ENCODE measurements at places on chromosomes 1 and 21.

DNA sequence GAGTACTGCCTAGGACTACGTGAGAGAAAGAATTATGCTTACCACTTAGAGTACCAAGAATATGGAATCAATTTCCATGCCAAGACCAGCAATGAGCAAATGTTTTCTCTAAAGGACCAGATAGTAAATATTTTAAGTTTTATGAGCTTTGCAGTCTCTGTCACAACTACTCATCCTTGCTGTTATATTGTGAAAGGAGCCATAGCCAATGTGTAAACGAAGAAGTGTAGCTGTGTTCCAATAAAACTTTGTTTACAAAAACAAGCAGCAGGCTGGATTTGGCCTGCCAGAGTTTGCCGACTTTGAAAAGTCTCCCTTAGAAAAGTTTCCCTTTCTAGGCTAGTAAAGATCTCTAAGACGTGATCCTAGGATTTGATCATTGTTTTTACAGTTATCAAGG is 128.8 kb downstream of the PDE4B start:
- DNase-seq: no peak

- peak; percentile 88 for DNase-seq
Measured at GRCh38 chr1:93846206-93846991, 32.6 kb downstream of the DNTTIP2 start.

DNA sequence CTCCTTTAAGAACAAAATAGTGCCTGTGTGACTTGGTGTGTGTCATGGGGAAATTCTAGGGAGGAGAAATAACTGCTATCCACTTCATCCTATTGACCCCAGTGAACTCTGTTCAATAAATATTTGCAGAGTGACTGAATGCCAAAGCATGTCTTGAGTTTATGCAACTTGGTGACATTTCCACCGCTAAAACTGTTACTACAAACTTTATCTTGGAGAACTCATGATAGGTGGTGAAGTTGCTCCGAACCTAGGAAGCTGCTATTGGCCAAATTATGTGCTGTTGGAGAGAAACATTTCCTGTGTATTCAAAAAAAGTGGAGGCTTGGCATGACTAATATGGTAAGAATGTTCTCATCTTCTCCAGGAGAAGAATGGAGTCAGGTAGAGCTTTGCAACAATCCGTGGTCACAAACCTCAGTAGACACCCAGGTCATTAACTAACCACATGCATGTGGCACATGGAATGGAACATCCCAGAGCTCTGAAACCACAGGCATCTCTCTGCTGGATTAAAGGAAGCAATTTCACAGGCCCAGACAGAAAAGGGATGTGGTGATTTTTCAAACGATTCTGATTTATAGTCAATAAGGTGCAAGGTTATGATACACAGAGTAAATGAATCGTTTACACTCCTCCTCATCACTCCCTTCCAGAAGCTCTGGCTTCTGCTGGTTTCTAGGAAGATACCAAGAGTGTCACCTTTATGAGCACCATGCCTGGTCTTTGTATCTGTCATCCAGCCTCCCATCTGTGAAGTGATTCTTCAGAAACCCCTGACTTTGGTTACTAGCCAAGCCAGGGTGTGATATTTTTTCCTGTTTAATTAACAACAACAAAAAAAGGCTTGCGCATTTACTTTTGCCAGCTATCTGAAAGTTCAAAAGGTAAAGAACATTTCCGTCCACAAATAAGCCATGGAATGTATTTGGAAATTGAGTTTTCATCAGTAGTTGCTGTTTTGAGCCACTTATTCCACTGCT is 361.1 kb downstream of the TGFB2 start:
- DNase-seq: no peak

DNA sequence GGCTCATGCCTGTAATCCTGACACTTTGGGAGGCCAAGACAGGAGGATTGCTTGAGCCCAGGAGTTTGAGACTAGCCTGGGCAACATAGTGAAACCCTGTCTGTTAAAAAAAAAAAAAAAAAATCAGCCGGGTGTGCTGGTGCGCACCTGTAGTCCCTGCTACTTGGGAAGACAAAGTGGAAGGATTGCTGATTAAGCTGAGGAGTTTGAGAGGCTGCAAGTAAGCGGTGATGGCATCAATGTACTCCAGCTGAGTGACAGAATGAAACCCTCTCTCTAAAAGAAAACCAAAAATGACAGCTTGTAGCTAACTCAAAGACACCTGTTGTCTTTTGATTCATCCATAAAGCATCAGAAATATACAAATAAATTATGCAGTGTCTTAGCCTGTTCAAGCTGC is 31.8 kb downstream of the SIPA1L2 start:
- no peak for DNase-seq

GRCh38 chr1:150150133-150151021 is 661 bp downstream of the PLEKHO1 start:
- DNase-seq: peak; percentile 26

GRCh38 chr1:183589874-183590243 is 400 bp downstream of the NCF2 start:
- no peak for DNase-seq

- no peak for DNase-seq
Measured at GRCh38 chr1:233459968-233460367, 132.4 kb downstream of the MAP3K21 start.

- DNase-seq: peak; percentile 20
Measured at GRCh38 chr1:206608108-206608698, 4.1 kb downstream of the EIF2D start.

- DNase-seq: no peak
Measured at GRCh38 chr1:98797506-98797905, 136.0 kb downstream of the SNX7 start.

GRCh38 chr1:41811051-41811795 is 107.5 kb downstream of the HIVEP3 start:
- peak; percentile 67 for DNase-seq

DNA sequence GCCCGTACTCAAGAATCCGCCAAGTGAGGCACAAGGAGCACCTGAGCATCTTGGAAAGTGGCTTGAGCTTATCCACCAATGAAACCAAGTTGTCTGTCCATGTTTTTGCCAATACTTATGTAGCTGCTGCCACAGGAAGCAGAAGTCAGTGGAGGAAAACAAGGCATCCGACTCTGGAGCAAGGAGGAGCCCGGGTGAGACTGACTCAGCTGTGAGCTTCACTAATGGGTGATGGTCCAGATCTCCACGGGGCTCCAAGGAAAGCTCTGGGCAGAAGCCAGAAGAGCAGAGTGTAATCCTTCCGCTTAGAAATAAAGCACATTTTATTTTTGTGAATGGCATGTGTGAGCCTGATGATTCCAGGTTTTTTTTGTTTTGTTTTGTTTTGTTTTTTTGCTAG is 12.3 kb upstream of the SSR2 start:
- no peak for DNase-seq

- no peak for DNase-seq
Measured at GRCh38 chr1:205521686-205522085, 17.2 kb downstream of the CDK18 start.

GRCh38 chr1:175901076-175901836 is 157.9 kb upstream of the TNR start:
- DNase-seq: no peak

DNA sequence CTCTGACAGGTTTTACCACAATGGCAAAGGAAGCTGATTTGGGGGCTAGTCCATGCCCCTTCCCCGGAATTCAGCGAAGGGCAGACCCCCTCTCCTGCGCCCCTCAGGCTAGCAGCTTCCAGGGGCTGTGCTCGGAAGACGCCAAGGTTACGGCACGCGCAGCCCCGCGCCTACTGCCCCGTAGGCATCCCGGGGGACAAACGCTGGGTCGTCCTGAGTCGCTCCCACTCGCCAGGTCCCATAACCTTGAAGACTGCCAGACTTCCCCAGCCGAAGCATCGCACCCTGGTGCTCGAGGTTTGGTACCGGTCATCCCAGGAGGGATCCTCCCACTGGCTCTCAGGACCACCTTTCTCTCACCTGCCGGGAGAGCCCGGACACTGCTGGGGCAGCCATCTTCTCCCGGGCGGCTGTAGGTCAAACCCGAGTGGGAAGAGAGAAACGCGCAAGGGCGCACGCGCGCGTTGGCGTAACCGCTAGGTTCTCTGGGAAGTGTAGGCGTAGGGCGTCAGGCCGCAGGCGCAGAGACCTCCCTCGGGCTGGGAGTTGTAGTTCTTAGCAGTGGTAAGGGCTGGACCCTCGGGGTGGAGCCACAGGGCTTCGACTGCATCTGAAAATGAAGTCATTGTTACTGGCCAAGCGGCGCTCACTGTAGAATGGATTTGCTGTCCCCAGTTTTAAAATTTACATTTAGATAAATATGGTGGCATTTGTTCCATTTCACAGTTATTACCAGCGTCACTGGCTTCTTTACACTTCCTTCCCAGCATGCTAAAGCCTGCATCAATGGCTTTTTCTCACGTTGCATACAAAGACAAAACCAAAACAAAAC is at the start of gene ATP5PO:
Gene ATP5PO (minus strand): TSS at position 437 of the 832 bp plus-strand sequence. CDS start 41 bp downstream, at position 396.
- peak; percentile 99 for DNase-seq

GRCh38 chr1:54124906-54125305 is 27.9 kb downstream of the CDCP2 start:
- no peak for DNase-seq

- no peak for DNase-seq
Measured at GRCh38 chr1:89834083-89834704, 13.4 kb downstream of the LRRC8D start.

GRCh38 chr1:116850436-116850835 is 59.3 kb upstream of the PTGFRN start:
- DNase-seq: no peak

- DNase-seq: no peak
Measured at GRCh38 chr1:91850708-91851107, 35.2 kb downstream of the TGFBR3 start.

- DNase-seq: no peak
Measured at GRCh38 chr1:221712198-221712684, 29.6 kb downstream of the DUSP10 start.

- DNase-seq: no peak
Measured at GRCh38 chr1:50490640-50491039, 67.4 kb upstream of the DMRTA2 start.

- peak; percentile 89 for DNase-seq
Measured at GRCh38 chr1:156659988-156660751, 17.0 kb downstream of the NES start.

DNA sequence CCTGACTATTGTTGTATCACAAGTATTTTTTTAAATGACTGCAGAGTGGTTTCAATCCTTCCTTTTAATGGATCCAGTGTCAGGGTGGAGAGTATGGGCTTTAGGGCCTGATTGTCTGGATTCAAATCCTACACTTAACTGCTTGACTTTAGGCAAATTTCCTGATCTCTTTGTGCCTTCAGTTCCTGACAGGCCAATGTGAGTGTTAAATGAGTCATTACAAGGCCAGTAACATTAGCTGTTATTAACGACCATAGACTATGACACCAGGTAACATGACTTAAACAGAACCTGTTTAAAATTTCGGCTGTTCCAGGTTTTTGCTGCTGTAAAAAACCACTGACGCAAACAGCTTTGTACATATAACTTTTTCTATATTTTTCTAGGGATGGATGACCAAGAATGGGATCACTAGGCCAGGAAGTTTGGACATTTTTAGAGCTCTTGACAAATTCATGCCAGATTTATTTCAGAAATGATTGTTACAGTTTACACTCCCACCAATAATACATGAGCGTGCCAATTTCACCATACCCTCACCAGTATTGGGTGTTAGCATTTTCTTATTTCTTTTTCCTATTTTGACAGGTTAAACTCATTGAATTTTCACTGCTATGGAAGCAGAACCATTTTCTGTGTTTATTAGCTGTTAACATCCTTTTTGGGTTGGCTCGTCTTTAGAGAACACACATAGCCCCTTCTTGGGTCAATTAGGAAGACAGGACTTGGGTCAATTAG is 11.3 kb downstream of the ZNF362 start:
- no peak for DNase-seq

DNA sequence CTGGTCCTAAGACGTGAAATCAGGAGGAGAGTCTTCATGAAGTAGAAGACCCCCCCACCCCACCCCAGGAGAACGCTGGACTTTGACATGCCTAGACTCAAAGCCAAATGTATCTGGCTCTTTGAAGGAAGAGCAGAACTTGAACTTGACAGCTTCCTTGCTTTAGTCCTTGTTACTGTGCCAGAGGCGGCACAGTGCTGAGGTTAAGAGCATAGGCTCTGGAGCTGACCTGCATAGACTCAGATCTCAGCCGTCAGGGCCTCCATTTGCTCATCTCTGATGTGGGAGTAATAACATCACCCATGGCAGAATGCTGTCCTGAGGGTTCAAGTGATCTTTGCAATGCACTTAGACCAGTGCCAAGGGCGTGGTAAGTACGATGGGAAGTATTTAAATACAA is 39.0 kb downstream of the COL6A1 start:
- no peak for DNase-seq

DNA sequence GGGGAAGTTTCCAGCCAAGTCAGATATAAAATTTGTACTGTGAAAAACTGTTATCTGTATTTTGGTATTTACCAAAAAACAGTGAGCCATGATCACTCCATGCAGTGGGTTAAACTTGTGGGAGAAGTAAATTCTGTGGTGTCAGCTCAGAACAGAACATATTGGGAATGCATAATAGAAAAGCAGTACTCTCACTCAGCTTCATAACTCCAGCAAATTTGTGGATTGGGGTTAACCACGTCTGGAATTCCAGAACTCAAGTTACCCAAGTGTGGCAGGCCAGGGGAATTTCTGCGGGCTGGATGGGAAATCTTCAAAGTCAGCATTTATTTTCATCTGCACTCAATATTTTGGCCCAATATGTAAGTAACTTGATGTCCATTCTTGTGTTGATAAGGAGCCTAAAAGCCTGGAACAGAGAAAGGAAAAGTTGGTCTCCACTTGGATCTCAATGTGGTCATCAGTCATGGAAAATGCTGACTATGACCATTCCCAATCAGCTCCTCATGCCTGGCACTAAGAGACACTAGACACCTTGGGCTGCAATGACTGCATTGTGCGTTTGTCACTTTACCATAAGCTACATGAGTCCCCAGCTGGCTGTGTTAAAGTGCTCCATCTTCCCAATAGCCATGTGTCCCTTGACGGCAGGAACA is 39.1 kb upstream of the ENAH start:
- no peak for DNase-seq

- no peak for DNase-seq
Measured at GRCh38 chr1:44926311-44926781, 60.0 kb downstream of the EIF2B3 start.

- DNase-seq: no peak
Measured at GRCh38 chr1:46130121-46130520, 2.3 kb downstream of the PIK3R3 start.

- peak; percentile 68 for DNase-seq
Measured at GRCh38 chr1:111596499-111596898, 23.1 kb upstream of the RAP1A start.

DNA sequence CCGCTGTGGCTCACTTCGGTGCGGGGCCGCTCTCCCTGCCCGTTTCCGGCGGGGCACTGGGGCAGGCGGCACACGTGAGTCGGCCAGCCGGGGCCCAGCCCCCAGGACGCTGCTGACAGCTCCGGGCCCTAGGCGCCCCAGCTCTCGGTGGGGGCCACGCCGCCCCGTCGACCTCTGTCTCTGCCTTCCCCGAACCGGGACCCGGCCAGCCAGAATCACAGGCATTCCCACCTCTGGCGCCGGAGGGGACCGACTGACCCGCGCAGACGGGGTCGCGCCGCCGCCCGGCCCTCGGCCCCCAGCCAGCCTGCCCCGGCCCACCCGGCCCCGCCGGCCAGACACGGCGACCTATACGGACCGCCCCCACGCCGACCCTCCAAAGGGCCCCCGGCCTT is 755 bp downstream of the SCMH1 start:
- DNase-seq: no peak

All from NK-92 treated with Interleukin-12 subunit alpha and Interleukin-12 subunit beta, amount 100 ng/mL, for 24 hours (cell line).